H9 (cell line): ENCODE measurements at places on chromosomes 6 and 20. TPM values are rescaled to one million over a fixed set of nuclear protein-coding genes. Genes with fewer than 3 reads are reported as not detected.

The MEI4 gene
- 0.26 and 0.55 TPM in 2 replicates for total RNA-seq

The ATP6V1G2 gene
- total RNA-seq: 3.6 and 3.8 TPM in 2 replicates

The TREM2 gene
- 0.31 TPM in 1 of 2 replicates, not detected in the other for total RNA-seq

The REPS1 gene
- 68.3 and 74.4 TPM in 2 replicates for total RNA-seq

The TSBP1 gene
- not detected in 2 replicates for total RNA-seq

The CFAP61 gene
- 0.44 TPM in 1 of 2 replicates, not detected in the other for total RNA-seq

The C4B gene
- 2.7 TPM in 2 replicates for total RNA-seq
